C1 segment of cervical spinal cord (tissue), 14 donors: ENCODE measurements at places on chromosomes 12 and 14.
A peak's percentile ranks its signal among the peaks of the same experiment; 100 is the strongest.

GRCh38 chr12:3332188-3332587 lies 158.8 kb upstream of the PRMT8 start:
- no peak for DNase-seq

DNA sequence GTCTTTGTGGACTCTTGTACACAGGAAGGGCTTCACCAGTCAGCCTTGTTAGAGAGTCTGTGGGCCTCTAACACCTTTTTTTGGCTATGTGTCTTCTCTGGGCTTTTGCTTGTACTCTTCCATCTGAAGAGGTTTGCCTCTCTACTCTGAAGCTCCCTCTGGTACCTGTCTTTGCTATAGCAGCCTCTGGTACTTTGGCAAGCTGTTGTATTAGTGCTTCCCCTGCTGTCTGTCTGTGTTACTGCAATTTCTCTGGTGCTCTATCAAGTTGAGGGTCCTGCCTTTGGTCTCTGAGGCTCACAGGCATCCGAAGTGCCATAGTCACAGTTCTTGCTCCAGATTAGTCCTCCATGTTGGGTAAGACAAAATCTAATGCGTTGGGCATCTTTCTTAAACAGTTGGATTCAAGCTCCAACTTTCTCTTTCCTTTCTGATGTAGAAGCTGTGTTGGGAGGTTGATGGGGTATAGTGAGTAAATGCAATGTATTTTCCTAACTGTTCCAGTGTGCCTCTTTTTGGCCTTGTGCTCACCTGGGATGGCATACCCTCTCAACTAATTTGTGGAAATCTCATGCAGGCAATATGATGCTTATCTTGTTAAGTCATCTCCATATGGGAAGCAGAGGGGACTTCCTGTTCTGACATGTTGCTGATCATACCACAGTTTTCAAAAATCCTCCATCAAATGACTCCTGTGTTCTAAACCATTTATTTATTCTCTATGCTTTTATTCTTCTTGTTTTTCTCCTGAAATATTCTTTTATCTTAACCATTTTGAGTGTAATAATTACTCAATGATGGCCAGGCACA lies 88.8 kb downstream of the ATF7IP start:
- no peak for DNase-seq

GRCh38 chr12:119631930-119632678 lies 35.8 kb upstream of the PRKAB1 start:
- DNase-seq = no peak

DNA sequence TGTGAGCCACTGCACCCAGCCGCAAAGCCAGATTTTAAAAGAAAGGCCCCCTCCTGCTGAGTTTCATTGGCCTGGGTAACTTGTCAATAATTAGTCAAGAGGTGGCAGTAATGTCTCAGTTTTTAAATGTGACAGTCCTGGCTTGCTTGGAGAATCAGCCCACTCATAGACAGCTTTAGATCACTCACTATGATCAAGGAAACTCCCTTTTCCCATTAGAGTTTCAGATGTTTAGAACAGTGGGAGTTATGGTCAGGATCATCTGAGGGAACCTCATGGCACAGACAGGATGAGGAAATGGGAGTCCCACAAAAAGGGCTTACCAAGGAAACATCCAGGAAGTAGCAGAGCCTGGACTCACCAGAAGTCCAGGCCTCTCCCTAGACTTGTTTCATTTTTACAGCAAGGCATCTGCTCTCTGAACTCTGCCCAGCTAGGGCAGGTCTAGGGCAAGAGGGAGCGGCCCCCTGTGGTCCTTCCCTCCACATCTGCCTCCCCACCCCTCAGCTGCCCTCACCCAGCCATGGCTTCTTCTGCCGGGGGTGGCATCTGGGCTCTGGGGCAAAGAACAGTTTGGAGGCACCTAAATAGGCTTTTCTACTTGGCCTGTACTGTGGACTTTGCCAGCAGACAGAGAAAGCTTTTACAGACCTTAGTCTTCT lies 11.2 kb downstream of the BCL2L14 start:
- DNase-seq = peak; percentile 11

DNA sequence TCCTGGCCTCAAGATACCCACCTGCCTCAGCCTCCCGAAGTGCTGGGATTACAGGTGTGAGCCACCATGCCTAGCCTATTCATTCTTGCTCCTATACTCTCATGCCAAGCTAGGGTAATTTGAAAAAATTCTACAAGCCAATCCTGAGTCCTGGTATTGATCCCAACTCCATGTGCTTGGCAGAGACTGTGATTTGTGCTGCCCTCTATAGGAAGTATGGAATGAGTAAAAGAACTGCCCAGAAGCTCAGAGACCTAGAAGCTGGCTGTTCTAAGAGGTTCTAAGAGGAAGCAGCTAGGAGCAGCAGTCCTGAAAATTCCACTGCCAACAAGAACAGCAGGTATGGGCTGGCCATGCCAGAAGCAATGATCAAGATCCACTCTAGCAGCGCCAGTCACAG lies 402.5 kb downstream of the PCNX1 start:
- DNase-seq = no peak

- DNase-seq = no peak
Observed at GRCh38 chr14:101604228-101604934, 43.1 kb downstream of the DIO3 start.

- DNase-seq = no peak
Observed at GRCh38 chr12:62361048-62361447, 100.8 kb downstream of the USP15 start.

GRCh38 chr14:95318399-95319311 lies 1.1 kb downstream of the CLMN start:
- DNase-seq = no peak

DNA sequence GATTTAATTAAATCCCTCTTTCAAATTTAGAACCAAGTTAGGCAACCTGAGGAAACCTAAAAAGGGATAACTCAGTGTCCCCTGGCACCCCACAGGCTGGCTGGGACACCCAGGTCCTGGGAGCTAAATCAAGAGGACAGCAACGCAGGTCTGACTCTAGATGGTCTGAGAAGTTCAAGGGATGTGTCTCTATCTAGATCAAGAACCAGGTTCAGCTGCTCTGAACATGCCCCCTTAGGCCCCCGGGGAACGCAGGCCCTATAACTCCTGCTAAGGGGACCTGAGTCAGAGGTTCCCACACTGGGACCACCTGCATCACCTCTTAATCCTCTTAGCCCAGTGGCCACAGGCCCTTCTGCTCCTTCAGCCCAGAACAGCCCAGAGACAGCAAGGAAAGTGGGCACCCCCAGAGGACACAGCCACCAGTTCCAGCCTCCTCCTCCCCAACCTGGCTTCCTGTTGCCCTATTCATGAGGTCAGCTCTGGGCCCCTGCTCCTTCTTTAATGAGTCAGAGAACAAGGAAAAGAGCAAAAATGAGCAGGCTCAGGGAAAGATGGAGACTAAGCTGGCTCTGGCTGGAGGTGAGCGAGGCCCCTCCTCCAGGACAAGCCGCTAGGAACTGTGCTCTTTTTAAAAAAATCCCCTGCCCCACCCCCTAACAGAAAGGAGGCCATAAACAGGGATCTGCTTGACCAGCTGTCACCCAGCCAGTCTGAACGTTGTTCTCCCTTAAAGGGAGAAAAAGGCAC lies 10.8 kb downstream of the PITPNM2 start:
- DNase-seq = peak; percentile 22

DNA sequence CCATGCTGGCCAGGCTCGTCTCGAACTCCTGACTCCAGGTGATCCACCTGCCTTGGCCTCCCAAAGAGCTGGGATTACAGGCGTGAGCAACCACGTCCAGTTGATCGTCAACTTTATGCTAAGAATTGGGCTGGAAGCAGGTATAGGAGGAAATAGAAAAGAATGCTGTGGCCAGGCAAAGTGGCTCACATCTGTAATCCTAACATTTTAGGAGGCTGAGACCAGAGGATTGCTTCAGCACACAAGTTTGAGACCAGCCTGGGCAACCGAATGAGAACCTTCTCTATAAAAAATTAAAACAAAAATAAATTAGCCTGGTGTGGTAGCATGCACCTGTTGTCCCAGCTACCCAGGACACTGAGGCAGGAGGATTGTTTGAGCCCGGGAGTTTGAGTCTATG lies 37.1 kb upstream of the SNX6 start:
- no peak for DNase-seq

DNA sequence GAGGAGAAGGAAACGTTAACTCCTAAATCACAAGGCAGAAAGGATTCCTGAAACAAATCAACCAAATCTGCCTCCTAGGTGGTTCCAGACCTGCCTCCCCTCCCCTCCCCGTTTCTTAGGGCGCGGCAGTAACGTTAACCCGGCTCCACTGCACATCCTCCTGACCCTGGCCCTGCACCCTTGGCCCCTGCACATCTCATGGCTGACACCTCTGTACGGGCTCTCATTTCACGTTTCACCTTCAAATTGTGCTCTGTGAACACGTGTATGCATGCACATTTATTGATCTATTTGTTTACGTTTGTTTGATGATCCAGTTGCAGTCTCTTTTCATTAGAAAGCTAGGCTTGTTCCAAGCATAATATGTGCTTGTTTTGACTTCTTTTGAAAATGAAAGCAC lies 358.1 kb downstream of the ADGRD1 start:
- DNase-seq = no peak

DNA sequence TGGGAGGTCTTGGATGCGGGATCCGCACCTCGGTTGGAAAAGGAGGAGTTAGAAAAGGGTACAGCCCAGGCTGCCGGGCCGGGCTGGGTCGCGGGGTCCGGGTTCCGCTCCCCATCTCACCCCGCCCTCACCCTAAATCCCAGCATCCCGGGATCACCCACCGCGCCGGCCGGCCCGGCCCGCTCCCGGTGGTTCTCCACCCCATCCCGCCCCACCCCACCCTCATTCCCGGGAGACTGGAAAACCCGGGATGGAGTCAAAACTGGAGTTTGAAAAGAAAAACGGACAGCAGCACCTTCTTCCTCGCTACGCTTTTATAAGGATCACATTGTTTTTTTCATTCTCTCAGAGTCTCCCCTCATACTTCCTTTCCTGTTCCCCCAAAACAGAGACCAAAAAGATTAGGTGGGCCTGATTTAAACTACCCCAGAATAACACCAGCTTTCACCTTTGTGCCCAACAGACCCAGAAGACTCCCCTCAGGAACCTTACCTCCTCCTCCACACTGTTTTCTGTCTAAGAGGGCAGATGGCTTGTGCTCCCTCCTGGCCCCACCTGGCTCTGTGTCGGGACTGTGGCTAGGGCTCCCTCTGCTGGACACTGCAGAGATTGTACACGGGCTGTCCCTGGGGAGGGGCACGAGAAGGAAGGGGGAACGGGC lies 2.8 kb downstream of the GLI1 start:
- DNase-seq = peak; percentile 70

DNA sequence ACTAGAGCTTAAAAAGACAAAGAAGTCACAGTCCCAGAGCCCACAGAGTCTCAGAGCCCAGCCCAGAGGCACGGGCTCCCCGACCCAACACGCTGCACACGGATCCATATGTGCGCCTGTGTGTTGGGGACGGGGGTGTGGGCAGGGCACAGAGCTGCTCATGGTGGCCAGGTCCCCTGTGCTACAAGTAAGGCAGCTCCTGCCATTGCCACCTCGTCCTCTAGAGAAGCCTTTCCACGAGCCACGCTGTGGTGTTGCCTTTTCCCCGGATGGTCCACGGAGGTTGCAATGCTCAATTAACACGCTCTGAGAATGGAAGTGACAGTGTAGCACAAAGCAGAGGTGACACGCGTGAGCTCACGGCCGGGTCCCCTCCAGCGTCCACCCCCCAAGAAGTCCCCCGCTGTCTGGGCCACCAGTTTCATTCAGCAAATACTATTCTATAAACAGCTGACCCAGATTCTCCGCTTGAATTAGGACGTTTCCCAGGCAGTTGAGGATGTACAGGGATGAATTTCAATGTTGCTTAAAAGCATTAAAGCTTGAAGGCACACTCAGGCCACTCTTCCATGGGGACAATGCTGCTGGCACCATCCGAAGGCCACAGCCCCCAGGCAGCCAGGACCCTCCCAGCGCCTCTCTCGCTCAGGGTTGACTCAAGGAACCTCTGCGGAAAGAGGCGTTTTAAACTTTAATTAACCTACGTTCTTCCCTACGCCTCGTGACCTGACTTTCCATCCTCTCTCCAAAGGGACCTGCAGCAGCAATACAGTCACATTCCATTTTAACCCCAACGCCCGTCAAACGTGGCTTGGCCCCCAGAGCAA lies 22.7 kb upstream of the EIF5 start:
- peak; percentile 41 for DNase-seq

- DNase-seq = no peak
Observed at GRCh38 chr12:77116277-77116676, 50.9 kb upstream of the E2F7 start.

DNA sequence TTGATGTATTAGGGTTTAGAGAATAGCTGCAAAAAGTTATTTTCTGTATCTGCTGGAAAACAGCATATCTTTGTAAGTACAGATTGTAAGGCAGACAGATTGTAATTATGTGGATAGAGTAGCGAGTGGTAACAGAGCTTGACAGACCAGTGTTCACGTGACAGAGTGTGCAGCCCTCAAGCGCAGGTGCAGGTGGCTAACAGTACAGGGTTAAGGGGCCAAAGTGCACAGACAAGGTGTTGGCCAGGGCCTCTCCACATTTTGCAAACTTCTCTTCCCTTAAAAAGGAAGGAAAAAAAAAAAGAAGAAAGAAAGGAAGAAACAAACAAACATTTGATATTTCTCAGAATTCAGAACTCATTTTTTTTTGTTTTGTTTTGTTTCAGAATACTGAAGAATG lies 25.2 kb upstream of the KLHL42 start:
- DNase-seq = no peak

GRCh38 chr12:106223485-106224354 lies 24.1 kb downstream of the CKAP4 start:
- DNase-seq = peak; percentile 35

DNA sequence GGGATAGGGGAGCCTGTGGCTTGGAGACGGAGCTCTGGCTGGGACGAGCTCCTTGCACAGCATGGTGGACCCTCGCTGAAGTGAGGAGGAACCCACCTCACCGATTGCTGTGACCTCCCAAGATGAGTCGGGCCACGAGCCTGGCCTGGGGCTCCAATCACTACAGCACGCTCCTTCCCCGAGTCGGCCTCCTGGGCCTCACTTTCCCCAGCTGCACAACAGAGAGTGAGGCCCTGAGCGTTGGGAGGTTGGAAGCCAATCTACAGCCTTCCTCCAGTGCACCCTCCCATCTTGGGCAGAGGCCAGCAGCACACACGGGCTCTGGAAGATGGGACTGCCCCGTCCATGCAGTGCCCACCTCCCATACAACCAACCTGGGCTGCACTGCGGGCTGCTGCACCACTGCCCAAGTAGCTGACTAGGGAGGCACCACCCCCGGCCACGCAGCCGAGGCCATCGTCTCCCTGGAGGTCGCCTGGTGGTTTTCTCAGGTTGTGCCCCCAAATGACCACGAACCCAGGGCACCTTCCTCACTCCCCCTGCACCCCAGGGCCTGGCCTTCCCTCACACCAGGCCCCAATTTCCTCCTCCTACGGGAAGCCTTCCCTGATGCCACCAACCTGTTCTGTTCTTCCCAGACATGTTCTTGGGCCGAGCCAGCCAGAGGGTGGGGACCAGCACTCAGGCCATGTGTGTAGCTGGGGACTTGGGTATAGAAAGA lies 152.3 kb upstream of the C14orf180 start:
- DNase-seq = no peak
